NCI-H187 (cell line): ENCODE measurements at places on chromosomes 7 and 10.

- DNase-seq, result no peak
These were observed 144.1 kb downstream of the NOC3L start for GRCh38 chr10:94218493-94219183.

- DNase-seq, result no peak
These were observed 15.2 kb downstream of the OAT start for GRCh38 chr10:124403548-124403947.

DNA sequence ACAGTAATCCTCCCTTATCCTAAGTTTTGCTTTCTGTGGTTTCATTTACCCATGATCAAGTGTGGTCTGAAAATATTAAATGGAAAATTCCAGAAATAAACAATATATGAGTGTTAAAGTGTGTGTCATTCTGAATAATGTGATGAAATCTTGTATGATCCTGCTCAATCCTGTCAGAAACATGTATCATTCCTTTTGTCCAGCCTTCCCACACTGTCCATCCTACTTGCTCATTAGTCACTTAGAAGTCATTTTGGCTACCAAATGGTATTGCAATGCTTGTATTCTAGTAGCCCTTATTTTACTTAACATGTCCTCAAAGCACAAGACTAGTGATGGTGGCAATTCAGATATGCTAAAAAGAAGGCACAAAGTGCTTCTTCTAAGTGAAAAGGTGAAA lies 1211.2 kb upstream of the SORCS1 start:
- DNase-seq, result no peak

- no peak for DNase-seq
These were observed 31.2 kb upstream of the ZCCHC24 start for GRCh38 chr10:79476645-79477044.

- DNase-seq, result no peak
These were observed 101.6 kb downstream of the CCSER2 start for GRCh38 chr10:84429926-84430520.

- no peak for DNase-seq
These were observed 129.3 kb upstream of the PRR15 start for GRCh38 chr7:29434380-29434768.

- no peak for DNase-seq
These were observed 510.5 kb downstream of the CCSER2 start for GRCh38 chr10:84838851-84839250.

DNA sequence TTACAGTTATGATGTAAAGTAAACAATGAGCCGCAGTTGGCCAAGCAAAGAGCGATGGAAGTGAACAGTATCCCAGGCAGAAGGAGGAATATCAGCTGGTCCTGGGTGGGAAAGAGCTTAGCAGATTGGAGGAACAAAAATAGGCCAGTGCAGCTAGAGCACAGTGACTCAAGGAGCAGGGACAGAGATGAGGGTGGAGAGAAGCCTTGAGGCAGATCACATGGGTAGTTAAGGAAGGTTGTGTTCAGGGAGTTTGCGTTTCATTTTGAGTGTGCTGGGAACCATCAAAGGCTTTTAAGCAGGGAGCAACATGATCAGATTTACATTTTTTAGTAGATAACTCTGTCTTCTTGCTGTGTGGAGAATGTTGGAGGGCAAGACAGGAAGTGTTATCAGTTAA lies 113.6 kb downstream of the OAT start:
- no peak for DNase-seq

GRCh38 chr7:74289659-74290552 lies 699 bp downstream of the CLIP2 start:
- DNase-seq, result no peak

GRCh38 chr7:148185041-148185440 lies 405.5 kb upstream of the C7orf33 start:
- DNase-seq, result no peak

GRCh38 chr7:123994449-123994848 lies 38.4 kb downstream of the TMEM229A start:
- no peak for DNase-seq

DNA sequence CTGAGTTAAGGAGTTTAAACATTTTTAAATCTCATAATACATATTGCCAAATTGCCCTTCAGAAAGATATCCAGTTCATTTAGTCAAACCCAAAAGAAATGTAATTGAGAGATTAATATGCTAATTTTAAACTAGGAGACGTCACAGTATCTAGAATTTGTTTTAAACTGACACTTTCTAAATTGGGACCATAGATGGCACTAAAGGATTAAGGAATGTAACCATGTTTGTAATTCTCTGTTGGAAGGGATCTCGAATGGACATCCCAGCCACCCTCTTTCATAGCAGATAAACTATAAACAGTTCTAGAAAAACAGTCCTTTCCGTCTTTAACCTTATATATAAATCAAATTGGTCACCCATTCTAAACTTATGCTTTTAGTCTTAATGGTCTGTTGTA lies 30.0 kb upstream of the SAMD9L start:
- DNase-seq, result no peak

- DNase-seq, result no peak
These were observed 59.5 kb downstream of the ASB13 start for GRCh38 chr10:5606864-5607263.

DNA sequence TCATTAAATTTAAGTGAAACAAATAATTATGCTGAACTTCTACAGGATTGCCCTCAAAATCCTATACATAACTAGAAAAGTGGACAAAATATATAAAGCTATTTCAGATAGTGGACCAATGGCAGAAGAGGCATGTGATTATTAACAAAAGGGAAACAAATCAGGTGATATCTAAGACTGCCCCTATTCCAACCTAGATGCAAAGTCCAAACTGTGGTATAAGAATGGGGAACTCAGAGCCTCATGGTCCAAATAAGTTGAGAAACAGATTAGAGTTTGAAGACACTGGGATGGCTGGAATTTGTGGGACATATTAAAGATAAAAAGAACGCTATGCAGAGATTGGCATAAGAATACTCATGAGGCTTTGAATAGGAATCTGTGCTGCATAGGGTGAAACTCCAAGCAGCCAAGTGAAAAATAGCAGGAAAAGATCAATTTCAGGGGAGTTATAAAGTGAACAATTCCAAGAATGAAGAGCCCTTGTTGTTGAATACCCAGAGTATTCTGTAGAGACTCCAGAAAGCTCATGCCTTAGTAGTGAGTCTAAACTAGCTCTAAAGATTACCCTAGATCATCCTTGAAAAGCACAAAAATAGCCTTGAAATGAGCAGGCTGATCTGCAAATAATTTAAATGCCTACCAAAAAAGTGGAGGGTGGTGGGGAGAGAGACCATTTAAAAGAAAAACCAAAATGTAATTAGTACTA lies 152.4 kb downstream of the IMMP2L start:
- DNase-seq, result no peak

DNA sequence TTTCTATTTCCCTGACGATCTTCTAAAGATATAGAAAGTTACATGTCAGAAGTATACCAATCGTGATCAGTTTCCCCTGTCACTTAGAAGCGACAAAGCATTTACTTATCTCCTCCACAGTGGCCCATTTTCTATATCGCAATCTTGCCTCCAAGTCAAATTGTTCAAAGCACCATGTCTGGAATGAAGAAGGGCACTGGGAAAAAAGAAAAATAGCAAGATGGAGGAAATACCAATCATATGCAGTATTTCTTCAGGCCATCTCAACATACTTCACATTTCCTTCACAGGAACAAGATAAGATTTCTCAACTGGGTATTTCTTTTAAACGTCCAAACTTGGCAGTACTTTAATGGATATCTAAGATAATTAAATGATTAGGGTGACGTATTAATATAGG lies 63.3 kb upstream of the IL6 start:
- DNase-seq, result no peak

GRCh38 chr7:79741684-79742083 lies 288.2 kb upstream of the MAGI2 start:
- no peak for DNase-seq

DNA sequence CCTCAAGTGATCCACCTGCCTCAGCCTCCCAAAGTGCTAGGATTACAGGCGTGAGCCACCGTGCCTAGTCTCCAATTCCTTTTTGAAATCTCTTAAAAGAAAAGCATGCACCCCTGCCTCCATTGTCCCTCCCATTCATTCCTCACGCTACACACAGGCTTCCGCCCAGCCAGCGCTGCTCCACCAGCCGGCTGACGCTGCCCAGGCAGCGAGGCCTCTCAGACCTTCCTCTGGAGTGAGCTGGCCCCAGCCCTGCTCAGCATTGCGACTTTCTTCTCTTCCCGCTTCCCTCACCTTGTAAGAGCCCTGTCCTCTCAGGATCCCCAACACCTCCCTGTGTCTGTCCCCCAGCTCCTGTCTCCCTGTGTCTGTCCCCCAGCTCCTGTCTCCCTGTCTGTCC lies 23.6 kb downstream of the RGS10 start:
- DNase-seq, result no peak

DNA sequence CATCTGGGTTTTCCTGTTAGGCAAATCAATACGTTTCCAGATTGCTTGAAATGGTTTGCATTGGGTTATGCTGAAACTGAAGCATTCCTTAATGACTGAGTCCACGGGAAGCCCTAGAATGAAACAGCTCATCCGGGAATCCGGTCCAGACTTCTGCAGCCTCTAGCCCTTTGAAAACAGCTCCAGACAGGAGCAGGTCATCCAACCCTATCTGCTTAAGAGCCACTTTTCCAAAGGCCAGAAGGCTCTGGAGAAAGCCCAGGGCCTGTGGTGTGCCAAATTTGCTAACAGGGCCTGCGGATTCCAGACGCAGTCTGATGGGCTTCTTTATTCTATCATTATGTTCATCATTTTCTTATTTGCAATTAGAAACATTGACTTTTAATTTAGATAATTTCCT lies 265.4 kb downstream of the SKIDA1 start:
- no peak for DNase-seq

DNA sequence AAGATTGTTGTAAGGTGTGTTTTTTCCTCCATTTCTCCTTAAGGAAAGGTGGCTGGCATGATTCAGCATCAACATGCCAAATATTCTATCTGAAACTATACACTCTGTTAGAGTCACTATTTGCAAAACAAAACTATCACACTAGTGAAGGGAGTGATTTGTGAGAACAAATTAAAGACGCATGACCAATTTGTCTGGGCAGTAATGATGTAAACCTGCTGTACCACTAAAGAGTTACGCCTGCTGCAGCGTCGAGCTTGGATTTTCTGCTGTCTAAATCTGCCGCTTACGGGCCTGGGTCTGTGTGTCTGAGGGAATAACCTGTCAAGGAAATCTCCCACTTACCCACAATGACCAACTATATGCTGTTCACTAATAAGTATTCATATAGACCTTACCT lies 648.3 kb downstream of the PARD3 start:
- DNase-seq, result no peak

DNA sequence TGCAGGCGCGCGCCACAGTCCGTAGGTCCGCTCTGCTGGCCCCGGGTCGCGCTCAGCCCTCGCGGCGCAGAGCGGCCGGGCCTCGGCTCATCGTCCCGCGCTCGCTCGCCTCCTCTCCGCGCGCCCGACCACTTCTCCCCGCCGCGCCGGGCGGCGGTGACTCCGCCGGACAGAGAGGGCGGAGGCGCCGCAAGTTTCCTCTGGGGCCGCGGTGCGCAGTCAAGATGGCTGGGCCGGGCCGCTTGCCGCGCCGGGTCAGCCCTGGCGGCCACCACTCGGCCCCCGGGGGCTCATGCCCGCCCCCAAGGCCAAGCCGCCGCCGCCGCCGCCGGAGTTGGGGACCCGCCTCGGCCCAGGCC lies 441 bp downstream of the FZD8 start:
- DNase-seq, result no peak

DNA sequence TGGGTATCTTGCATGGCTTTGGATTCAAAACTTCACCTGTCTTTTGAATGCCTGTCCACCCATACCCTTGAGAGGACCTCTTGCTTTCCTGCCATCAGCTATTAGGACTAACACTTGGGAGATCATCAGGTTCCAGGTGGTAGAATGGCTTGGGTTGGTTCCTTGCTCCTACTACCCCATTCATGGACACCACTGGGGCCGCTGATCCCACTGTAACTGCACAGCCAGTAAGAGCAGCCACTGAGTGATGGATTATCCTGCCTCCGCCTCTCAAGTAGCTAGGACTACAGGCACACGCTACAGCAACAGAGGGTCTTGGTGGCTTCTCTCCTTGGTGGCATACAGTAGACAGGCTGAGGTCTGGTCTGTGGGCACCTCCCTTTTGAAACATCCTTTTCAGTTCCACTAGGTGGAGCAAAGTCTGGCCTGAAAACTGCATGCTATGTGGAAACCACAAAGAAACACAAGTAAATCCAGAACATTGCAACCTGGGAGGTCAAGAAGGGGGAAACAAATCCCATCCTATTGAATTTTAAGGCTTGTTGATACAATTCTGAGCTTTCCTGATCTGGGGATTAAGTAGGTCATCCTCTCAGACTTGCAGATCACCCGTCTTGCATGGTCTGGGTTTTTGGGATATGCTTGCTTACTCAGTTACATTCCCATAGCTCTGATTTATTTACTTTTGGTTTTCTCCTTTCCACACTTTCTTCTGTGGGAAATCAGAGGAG lies 9.4 kb downstream of the WBP1L start:
- DNase-seq, result no peak

DNA sequence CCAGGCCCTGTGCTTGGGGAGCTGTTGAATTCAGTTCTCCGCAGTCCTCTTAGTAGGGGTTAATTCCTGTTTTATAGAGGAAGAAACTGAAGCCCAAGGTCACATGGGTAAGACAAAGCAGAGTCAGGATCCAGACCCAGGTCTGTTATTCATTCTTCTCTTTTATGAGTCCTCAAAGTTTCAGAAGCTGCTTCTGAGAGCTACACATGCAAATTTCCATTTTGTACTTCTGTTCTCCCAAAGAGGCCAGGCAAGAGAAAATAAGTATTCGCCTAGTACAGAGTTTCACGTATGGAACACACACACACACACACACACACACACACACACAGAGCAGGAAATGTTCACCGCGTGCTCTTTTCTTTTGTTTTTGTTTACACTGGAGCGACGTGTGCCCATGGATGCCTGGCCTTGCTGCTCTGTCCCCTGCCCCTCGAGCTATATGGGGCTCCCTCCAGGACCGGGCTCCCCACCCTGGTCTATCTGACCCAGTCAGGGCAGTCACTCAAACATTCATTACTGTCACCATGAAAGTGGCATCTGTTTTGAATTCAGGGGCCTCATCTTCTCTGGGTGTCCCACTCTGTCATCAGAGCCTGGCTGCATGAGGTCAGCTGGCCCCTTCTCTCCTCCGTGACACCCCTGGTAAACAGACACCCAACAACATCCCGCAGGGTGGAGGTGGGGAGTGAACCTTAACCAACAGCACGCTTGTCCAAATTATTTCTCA lies 84.4 kb downstream of the TNS3 start:
- DNase-seq, result no peak

DNA sequence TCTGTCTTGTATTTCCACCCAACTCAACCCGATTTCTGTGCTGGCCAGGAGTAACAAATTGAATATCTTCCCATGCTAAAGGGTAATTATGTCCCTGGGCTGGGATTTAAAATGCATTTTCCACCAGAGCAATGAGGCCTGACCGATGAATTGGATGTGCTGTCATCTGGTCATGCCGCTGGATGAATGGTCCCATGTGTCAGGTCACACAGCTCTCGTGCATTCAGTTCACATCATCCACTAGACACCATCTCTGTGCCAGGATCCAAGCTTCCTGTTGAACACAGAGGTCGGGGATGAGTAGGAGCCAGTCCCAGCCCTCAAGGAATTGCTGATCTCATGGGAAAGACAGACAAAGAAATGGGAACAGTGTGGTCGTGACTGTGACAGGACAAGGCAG lies 200.8 kb downstream of the ADRA2A start:
- DNase-seq, result no peak
